Stimulated activated CD4-positive, alpha-beta T cell treated with anti-CD3 and anti-CD28 coated beads, Interleukin-12 subunit alpha, Interleukin-12 subunit beta, amount 100 ng/mL, for 4 hours (primary cell): ENCODE measurements at places on chromosomes 6 and 20.

- no peak for DNase-seq
These were observed 5.9 kb downstream of the ALDH5A1 start for GRCh38 chr6:24500683-24501082.

GRCh38 chr6:160895562-160895961 is 96.0 kb upstream of the MAP3K4 start:
- DNase-seq = no peak

- DNase-seq = no peak
These were observed 41.8 kb upstream of the FOXO3 start for GRCh38 chr6:108518714-108519576.

DNA sequence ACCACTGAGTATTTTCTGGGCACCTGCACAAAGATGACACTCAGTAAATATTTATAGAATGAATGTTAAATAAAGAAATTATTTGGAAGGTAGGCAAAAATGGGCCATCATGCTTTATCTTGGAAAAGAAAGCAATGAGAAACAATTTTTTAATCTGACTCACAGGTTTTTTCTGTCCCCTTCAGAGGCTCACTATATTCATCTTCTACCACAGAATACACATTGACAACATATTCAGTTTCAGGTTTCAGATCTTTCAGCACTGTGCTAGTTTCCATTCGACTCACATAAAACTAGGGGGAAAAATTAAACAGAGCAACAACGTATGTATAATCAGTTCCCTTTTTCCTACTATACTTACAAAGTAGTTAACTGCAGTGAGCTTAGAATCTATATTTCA is 58.3 kb downstream of the COL12A1 start:
- DNase-seq = no peak

DNA sequence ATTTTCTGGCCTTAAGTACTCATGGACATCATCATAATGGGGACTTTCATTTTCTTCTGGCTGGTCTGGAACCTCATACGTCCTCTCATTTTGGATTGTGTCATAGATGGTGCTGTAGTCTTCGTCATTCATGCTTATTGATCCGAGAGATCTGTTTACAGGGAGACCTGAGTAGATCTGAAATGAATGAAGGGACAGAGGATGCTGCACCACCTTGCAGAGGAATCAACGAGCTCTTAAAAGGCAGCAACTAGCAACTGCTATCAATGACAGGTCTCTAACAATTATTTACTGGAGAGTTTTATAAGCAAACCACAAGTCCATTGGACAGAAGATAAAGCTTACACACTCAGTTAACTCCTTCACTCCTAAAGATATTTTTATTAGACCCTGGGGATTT is 49.7 kb upstream of the ENPP4 start:
- DNase-seq = no peak

DNA sequence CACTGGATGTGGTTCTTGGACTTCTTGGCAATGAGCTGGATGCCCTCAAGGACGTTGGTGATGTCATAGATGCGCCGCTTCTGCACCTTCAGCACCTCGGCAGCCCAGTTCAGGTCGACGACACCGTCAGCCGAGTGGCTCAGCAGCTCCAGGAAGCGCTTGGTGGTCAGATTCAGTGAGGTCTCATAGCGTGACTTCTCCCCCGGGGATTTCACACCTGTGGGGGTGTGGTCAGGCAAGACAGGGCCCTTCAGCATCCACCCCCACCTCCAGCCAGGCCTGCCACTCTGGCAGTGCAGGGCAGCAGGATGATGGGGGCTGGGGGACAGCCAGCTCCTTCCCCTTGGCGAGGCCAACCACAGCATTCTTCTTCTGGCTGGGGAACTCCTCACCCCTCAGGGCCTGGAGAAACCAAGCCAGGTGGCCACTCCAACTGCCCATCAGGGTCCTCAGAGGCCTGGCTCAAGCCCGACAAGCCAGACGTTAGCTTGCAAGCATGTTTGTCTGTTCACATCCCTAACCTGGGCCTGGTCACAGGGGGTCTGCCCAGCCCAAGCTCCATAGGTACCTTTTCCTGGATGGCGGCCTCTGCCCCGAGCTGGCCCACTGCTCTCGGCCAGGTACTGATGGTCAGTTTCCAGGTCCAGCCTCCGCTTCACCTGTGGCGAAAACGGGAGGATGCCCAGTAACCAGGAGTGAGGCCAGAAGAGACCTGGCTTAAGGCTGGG is 5.7 kb upstream of the NECAB3 start:
- no peak for DNase-seq

- no peak for DNase-seq
These were observed 267.8 kb downstream of the PTPRK start for GRCh38 chr6:128252341-128253176.

- DNase-seq = no peak
These were observed 14.4 kb downstream of the MKKS start for GRCh38 chr20:10419550-10420133.
